ENCODE measurements at places on chromosomes 5 and 9. TPM values are rescaled to one million over a fixed set of nuclear protein-coding genes. Genes with fewer than 3 reads are reported as not detected.

Gene ECM2
- polyA plus RNA-seq = 26.4 TPM

Gene GFI1B
- 0.90 TPM for polyA plus RNA-seq

Gene SPINK1
- polyA plus RNA-seq = 36.4 TPM

Gene ZNF474
- not detected for polyA plus RNA-seq

Gene PRELID2
- 8.6 TPM for polyA plus RNA-seq

Gene PCDHA9
- 0.07 TPM for polyA plus RNA-seq

Gene TERT
- polyA plus RNA-seq = not detected

Gene PBX3
- polyA plus RNA-seq = 13.1 TPM

Gene AFF4
- polyA plus RNA-seq = 65.3 TPM

Gene MUSK
- 19.5 TPM for polyA plus RNA-seq

Gene DRD1
- 0.04 TPM for polyA plus RNA-seq

Gene PCDHGA2
- polyA plus RNA-seq = 2.8 TPM

Gene AGXT2
- polyA plus RNA-seq = not detected

Gene CORO2A
- 0.29 TPM for polyA plus RNA-seq

Gene PIP5KL1
- not detected for polyA plus RNA-seq

Gene KCNT1
- 13.2 TPM for polyA plus RNA-seq

Gene RLN2
- 1.3 TPM for polyA plus RNA-seq

Gene NMUR2
- polyA plus RNA-seq = 0.35 TPM

Gene ARHGEF39
- polyA plus RNA-seq = 4.5 TPM

Gene C1QTNF3
- 144 TPM for polyA plus RNA-seq

Gene ANKRD18B
- polyA plus RNA-seq = 0.73 TPM

Gene SEMA6A
- 53.0 TPM for polyA plus RNA-seq

Gene FOXD4L6
- not detected for polyA plus RNA-seq

Gene PPP2R2B
- 1.4 TPM for polyA plus RNA-seq

Gene TRPM3
- polyA plus RNA-seq = 0.24 TPM

Gene SOWAHA
- polyA plus RNA-seq = 6.4 TPM

Gene DMRT3
- 0.51 TPM for polyA plus RNA-seq

Gene DDX4
- polyA plus RNA-seq = not detected

Gene RMI1
- 11.0 TPM for polyA plus RNA-seq

Gene AIF1L
- polyA plus RNA-seq = 20.2 TPM

Gene ZBTB6
- 13.1 TPM for polyA plus RNA-seq

Gene TPPP
- polyA plus RNA-seq = 11.3 TPM

Gene GKAP1
- 18.8 TPM for polyA plus RNA-seq

Gene LECT2
- polyA plus RNA-seq = not detected

Gene C5orf52
- not detected for polyA plus RNA-seq
